G401 (cell line): ENCODE measurements at places on chromosomes 16 and 17. TPM values are rescaled to one million over a fixed set of nuclear protein-coding genes. Genes with fewer than 3 reads are reported as not detected.

The CSH2 gene
- not detected in 2 replicates for total RNA-seq

The NLRC3 gene
- 0.12 TPM in 1 of 2 replicates, not detected in the other for total RNA-seq

- no peak for DNase-seq
These were observed 4.4 kb downstream of the MTMR4 start for GRCh38 chr17:58510075-58510474.

- peak; percentile 27 for DNase-seq
These were observed 913 bp downstream of the CDIP1 start for GRCh38 chr16:4537376-4538343.

The PDIA2 gene
- total RNA-seq: not detected in 2 replicates

- no peak for DNase-seq
These were observed 3.0 kb downstream of the SSTR5 start for GRCh38 chr16:1075546-1075945.

The TIMM22 gene
- total RNA-seq: 25.9 and 27.4 TPM in 2 replicates

DNA sequence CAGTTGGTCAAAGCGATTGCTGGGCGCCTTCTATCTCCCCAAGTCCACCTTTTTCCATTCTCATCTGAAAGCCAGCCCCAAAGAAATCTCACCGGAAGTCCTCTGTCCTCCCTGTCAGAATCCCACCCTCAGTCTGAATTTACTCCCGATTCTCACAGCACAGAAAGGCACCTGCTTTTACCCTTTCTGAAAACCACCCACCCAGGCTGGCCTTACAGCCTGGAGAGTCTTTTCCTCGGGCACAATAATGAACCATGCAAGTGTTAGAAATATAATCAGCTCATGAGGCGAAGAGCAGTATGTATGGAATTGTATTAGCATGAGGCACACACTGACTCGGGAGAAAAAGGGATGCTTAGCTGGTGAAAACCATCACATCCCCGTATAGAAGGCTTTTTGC lies 1.2 kb upstream of the ZFHX3 start:
- DNase-seq: no peak
